Stimulated activated naive CD8-positive, alpha-beta T cell treated with anti-CD3 and anti-CD28 coated beads, Interleukin-15, Interleukin-2, amounts not matched to agents 100 U/mL and 50 U/mL, for 24 hours (primary cell): ENCODE measurements at places on chromosomes 6 and 20.

DNA sequence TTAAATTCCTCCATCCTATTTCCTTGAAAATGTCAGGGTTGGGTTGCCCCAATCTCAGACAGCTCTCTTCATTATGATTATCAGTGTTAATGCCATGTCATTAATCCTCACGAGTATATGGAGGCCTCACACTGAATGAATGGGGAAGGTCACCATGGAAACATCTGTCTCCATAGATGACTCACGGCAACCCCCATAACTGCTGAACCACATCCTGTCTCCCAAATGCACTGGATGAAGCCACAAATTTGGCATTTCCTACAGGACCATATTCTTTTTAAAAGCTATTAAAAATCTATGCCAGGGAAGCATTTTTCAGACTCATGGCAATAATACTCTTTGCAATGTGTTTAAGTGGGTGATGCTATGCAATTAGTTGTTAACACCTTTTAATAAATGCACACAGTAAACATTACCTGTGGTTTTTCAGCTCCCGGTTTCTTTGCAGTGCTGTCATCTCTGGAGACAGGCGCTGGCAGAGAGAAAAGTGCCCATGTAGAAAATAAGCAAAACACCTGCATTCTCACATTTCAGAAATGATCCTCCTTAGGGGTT, 80.1 kb upstream of the PTPRK start:
- DNase-seq: no peak

- no peak for DNase-seq
Measured at GRCh38 chr6:113591896-113592827, 265.0 kb upstream of the MARCKS start.

DNA sequence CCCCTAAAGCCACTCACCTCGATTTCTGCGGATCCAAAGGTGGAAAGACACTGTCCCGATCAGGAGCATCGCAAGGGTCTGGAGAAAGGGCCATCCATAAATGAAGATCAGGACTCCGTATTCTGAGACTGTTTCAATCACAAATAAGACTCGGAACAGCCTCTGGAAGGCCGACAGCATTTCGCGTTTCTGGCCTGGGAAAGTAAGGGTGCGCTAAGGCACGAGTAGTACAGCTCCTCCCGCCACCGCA, 44.6 kb downstream of the DPPA5 start:
- no peak for DNase-seq

- no peak for DNase-seq
Measured at GRCh38 chr6:41504466-41505121, 41.6 kb upstream of the FOXP4 start.

DNA sequence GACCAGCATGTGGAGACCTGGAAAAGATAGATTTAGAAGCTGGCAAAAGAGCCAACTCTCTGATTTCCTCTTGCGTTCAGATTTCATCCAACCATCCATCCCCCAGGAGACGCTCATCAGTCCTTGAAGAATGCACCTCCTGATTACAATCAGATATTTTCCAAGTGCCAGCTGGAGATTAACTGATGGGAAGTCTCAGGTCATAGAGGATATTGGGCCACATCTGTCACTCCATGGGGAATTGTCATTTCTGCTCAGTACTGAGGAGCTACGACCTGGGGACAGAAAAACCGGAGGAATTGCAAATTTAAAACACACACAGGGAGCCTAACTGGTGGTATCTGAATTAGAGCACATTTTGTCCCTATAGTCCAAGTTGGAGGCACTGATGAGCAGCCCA, 496.2 kb upstream of the SULF2 start:
- no peak for DNase-seq

- no peak for DNase-seq
Measured at GRCh38 chr20:39524371-39524911, 562.3 kb downstream of the DHX35 start.

DNA sequence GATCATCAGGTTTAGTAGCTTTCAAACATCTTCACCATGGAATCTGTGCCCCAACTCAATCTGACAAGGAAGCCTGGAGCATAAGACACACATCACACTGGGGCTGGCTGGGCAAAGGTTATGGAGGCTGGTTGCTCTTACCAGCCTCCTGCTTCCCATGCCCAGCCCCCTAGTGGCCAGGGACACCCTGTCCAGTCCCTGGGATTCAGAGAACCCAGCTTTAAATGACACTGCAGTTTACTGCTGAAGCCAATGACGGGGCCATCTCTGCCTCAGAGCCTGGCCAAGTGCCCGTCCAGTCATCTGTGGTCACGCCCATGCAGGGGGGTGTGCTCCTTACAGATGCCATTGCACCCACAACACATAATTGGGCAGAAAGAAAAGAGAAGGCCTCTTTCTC, 272.9 kb downstream of the SMOC2 start:
- DNase-seq: no peak

DNA sequence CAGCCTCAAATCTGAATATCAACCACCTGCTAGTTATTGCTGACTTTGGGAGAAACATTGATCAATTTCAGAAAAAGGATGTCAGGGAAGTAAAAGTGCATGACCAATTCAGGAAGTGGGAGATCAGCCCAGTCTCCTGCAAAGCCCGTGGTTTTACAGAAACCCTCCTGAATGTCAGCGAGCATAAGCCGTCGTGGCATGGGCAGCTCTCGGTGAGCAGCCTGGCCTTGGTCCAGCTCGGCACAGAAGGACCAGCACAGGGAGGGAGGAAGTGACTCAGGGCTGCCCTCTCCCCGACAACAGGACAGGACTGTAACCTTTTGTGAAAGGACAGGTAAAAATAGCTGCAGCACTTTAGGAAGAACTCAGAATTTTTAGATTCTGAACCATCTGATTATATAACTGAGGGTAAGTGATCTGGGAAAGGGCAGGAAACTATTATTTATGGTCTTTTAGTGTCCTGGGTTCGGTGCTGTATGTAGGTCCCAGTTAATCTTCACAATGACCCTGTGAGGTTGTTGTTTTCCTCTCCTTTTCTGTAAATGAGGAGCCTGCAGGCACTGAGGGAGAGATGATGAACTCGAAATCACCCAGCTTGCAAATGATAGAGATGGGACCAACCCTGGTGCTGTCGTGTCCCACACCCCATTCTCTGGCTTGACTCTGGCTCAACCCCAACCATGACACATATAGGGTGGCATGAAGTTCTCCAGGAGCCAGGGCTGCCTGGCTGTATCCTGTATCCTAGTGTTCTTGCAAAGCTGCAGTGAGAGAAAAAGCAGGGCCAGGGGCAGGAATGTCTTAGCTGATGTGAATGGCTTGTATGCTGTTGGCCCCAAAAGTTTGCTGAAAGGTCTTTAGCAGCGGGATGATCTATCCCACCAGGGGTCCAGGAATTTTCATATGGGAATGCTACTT, 37.6 kb downstream of the NRN1 start:
- no peak for DNase-seq

DNA sequence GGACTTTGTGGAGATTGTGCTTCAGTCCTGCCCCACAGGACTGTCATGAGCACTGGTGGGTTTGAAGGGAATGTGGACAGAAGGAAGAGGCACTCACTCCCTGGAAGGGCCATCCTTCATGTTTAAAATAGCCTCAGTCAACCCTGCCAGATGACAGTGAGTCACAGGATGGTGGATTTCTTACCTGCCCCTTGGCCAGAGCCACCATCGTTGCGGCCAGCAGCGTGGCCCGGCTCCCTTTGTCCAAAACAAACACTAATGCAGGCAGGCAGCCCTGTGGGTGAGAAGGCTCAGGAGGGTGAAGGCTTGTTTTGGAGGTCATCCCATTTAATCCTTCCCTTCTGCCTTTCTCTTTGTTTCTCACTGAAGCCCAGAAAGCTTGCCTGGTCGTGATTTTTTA, 422.7 kb downstream of the CD83 start:
- DNase-seq: no peak

GRCh38 chr6:100184473-100184872, 190.4 kb upstream of the MCHR2 start:
- no peak for DNase-seq

- no peak for DNase-seq
Measured at GRCh38 chr6:33843131-33844121, 39.6 kb upstream of the MLN start.

GRCh38 chr6:17096096-17096495, 5.8 kb upstream of the STMND1 start:
- no peak for DNase-seq
